Upper lobe of left lung (tissue), 6 donors: ENCODE measurements at places on chromosomes 5 and 9.

- H3K36me3 ChIP-seq = no peaks in the 10 kb centered on the region
- DNase-seq = no peak
- no peak overlapping the region for H3K27ac ChIP-seq
- H3K27me3 ChIP-seq = no peaks in the 10 kb centered on the region
Observed at GRCh38 chr5:78972654-78973428, 12.3 kb downstream of the ARSB start.

DNA sequence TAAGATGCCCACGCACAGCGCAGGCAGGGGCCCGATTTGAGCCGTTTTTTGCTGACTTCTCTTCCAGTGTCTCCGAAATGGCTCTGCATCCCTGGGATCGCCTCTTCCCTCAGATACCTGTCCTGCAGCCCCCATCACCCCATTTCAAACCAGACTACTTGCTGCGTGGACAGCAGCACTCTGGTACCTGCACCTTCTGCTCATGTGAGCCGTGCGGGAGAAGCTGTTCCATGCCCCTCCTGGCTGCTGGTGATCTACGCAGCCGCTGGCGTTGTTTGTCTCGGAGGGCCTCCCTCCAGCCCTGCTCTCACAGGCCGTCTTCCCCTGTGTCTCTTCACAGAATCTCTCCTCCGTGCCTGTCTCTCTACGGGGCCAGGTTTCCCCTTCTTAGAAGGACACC is 13.4 kb downstream of the CEP72 start:
- no peaks in the 10 kb centered on the region for H3K27me3 ChIP-seq
- no peaks in the 10 kb centered on the region for H3K4me1 ChIP-seq
- H3K27ac ChIP-seq = no peak overlapping the region
- peaks cover 47% of the 10 kb centered on the region for H3K36me3 ChIP-seq
- no peak overlapping the region for H3K4me3 ChIP-seq
- DNase-seq = peak; percentile 36

DNA sequence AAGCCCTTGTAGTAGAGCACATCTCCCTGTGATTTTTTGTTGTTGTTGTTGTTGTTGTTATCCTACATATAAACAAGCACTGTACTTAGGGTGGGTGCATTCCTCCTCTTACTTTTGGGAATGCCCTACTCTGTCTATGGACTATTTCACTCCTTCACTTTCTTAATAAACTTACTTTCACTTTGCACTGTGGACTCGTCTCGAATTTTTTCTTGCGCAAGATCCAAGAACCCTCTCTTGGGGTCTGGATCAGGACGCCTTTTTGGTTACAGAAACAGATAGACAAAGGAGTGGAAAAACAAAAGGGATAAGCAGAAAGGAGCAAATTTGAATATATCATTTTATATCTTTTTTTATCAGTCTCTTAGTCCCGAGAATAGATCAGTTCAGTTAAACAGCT is 14.4 kb upstream of the PAIP1 start:
- DNase-seq = no peak
- H3K27me3 ChIP-seq = no peaks in the 10 kb centered on the region
- no peak overlapping the region for H3K27ac ChIP-seq
- H3K36me3 ChIP-seq = no peaks in the 10 kb centered on the region
- H3K4me3 ChIP-seq = peak overlapping the region; percentile 8
- H3K4me1 ChIP-seq = peaks cover 9% of the 10 kb centered on the region

- H3K27me3 ChIP-seq = no peaks in the 10 kb centered on the region
- H3K36me3 ChIP-seq = no peaks in the 10 kb centered on the region
- DNase-seq = no peak
Observed at GRCh38 chr5:130243641-130244040, 339.4 kb downstream of the CHSY3 start.

DNA sequence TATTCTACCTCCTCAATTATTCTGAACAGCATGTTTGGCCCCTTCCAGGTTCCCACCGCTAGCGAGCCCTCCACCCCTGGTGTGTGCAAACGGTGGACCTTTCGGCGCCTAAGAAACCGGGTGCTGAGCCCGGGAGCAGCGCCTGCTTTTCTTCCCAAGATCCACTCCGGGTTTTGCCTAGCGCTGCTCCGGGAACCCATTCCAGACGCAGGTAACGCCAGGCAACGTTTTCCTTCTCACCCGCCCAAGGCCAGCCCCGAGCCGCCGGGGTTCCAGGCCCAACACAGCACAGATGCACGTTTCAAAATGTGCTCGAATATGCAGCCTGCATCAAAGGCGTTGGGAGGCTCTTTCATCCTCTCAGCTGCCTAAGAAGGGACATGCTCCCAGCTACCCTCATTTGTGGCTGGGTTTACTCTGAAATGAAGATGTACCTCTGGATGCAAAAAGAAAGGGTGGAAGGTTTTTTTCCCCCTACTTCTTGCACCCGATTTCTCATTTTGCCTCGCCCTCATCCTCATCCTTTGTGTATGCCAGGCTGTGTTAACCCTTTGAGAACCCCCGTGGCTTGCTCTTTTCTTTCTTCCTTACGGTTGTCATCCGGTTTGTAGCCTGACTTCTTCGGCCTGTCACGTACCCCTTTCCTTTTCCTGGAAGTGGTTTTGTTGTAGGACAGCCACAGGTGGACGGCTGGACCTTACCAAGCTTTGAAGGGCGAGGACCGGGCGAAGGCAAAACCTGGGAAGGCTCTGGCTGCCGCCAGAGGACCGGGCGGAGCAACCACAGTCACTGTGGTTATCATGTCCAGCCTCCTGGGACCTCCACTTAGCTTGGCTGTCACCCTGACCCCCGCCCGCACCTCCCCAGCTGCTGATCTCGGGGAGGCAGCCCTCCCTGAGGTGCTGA is 226.9 kb downstream of the SMARCA2 start:
- H3K4me1 ChIP-seq = peaks cover 3% of the 10 kb centered on the region
- H3K36me3 ChIP-seq = no peaks in the 10 kb centered on the region
- peak overlapping the region; percentile 60 for H3K27ac ChIP-seq
- peak overlapping the region; percentile 41 for H3K4me3 ChIP-seq

GRCh38 chr5:161975350-161975749 is 92.2 kb upstream of the GABRG2 start:
- no peaks in the 10 kb centered on the region for H3K36me3 ChIP-seq
- H3K4me1 ChIP-seq = no peaks in the 10 kb centered on the region

GRCh38 chr5:72746736-72747135 is 69.7 kb upstream of the TNPO1 start:
- no peaks in the 10 kb centered on the region for H3K27me3 ChIP-seq
- H3K27ac ChIP-seq = no peak overlapping the region
- no peak for DNase-seq
- no peak overlapping the region for H3K4me3 ChIP-seq
- no peaks in the 10 kb centered on the region for H3K4me1 ChIP-seq

- no peaks in the 10 kb centered on the region for H3K4me1 ChIP-seq
- no peak overlapping the region for H3K4me3 ChIP-seq
- DNase-seq = no peak
- no peak overlapping the region for H3K27ac ChIP-seq
Observed at GRCh38 chr5:55591686-55592085, 56.9 kb upstream of the PLPP1 start.

- no peaks in the 10 kb centered on the region for H3K4me1 ChIP-seq
- no peak overlapping the region for H3K27ac ChIP-seq
- no peaks in the 10 kb centered on the region for H3K27me3 ChIP-seq
- DNase-seq = no peak
- H3K4me3 ChIP-seq = no peak overlapping the region
Observed at GRCh38 chr5:78424665-78425064, 64.2 kb downstream of the SCAMP1 start.

DNA sequence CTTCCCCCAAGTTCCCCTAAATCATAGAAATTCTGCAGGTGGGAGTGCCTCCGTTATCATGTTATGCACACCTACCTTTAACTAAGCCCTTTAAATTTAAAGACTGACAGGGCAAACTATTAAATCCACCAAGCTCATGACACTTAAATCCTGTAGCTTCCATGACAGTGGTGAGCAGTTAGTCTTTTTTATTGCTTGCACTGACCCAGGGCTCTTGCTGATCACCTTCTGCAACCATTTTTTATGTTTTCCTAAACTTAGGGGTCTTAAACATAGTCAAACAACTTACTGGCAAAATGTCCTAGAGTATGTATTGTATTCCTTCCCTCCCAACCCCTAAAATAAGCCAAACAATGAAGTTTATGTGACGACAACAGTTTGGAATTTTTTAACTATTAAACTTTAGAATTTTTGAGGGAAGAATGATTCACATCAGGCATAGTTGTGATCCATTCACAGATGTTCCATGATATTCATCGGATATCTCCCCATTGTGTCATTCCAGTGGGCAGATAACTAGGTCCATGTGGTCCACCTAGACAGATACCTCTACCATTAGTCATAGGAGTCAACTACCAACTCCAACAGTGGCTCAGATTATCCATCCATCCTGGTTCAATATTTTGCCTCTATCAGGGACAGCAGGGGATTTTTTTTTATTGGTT is 283.1 kb downstream of the ADAMTS6 start:
- H3K4me1 ChIP-seq = no peaks in the 10 kb centered on the region
- DNase-seq = no peak
- no peak overlapping the region for H3K4me3 ChIP-seq
- H3K27me3 ChIP-seq = no peaks in the 10 kb centered on the region
- no peak overlapping the region for H3K27ac ChIP-seq

DNA sequence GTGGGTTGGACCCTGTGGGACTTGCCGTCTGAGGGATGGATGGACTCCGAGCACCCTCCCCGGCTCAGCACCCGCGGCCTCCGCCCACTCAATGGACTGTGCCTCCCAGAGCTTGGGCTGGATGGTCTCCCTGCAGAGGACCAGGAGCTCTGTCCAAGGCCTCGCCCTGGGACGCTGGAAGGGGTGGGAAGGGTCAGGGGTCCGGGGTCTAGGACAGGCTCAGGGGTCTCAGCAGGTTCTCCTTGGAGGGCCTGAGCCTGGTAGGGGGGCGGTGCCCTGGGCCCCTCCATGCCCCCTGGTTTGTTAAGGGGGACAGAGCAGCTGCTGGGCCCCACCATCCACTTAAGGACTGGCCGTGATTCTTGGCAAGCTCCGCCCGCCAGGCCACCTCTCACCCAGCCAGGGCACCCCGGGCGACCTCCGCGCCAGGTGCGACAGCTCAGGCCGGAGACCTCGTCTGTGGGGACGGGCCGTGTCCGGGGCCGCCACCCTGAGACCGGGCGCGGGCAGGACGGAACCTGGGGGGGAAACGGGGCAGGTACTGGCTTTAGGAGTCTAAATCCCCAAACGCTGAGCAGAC is 29.2 kb downstream of the EXOC3 start:
- H3K27ac ChIP-seq = peak overlapping the region; percentile 73
- peak overlapping the region; percentile 99 for H3K4me3 ChIP-seq
- no peak for DNase-seq
- H3K4me1 ChIP-seq = peaks cover 20% of the 10 kb centered on the region
- peaks cover 19% of the 10 kb centered on the region for H3K27me3 ChIP-seq

DNA sequence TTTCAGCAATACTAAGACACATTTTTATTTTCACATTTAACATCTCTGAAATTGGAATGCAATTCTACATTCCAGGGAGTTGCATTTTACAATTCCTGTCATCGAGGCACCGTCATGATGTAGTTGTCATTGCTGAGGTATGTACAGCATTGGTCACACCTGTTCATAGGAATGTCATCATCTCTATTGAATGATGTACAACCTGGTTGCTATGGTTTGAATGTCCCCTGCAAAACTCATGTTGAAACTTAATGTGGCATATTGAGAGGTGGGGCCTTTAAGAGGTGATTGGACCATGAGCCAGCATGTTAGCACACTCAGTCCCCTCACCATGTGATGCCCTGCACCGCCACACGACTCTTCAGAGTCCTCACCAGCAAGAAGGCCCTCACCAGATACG is 103.1 kb downstream of the CEMIP2 start:
- H3K36me3 ChIP-seq = no peaks in the 10 kb centered on the region
- DNase-seq = no peak
- H3K4me3 ChIP-seq = no peak overlapping the region
- H3K27ac ChIP-seq = no peak overlapping the region

- peaks cover 7% of the 10 kb centered on the region for H3K27me3 ChIP-seq
- H3K36me3 ChIP-seq = no peaks in the 10 kb centered on the region
- no peak overlapping the region for H3K27ac ChIP-seq
Observed at GRCh38 chr5:144203750-144204596, 33.3 kb downstream of the KCTD16 start.

DNA sequence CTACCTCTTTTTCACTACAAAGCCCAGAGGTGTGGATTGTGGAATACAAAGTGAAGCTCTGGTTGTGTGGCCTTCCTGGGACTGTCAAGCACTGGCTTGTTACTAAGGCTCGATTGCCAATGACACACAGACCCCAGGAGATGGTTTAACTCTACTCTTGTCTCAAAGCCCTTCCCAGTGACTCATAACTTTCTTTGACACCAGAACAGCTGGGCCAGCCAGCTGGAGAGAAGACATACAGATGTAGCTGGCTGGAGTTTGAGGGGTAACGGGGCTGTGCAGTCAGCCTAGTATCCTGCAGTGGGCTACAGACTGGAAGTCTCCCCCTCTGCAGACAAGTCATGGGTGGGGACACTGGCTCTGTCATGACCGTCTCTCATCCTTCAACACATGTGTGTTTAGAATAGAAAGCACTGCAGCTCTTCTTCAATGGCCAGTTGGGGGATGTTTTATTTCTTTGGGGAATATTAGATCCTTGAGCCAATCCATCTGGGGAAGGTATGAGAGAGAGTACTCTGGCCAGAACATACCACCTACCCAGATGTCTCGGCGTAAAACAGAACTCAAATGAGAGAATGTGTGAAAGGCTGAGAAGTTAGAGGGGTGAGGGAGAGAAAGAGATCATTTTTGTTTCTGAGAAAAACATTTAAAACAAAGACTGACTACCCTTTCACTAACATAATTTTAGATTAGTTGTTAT is 53.3 kb downstream of the SEMA6A start:
- no peak overlapping the region for H3K27ac ChIP-seq
- no peak overlapping the region for H3K4me3 ChIP-seq
- H3K4me1 ChIP-seq = peaks cover 8% of the 10 kb centered on the region
- DNase-seq = no peak

DNA sequence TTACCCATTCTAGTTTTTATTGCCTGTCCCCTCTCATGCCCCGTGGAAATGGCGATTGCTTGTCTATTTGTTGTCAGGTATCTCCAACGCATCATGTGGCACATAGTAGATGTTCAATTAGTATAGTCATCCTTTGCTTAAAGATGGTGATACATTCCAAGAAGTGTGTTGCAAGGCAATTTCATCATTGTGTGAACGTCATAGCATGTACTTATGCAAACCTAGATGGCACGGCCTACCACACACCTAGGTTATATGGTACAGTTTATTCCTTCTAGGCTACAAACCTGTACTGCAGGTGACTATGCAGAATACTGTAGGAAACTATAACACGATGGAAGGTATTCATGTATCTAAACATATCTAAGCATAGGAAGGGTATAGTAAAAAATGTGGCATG is 163.9 kb upstream of the DAPK1 start:
- no peaks in the 10 kb centered on the region for H3K36me3 ChIP-seq
- no peak for DNase-seq
- no peak overlapping the region for H3K4me3 ChIP-seq

DNA sequence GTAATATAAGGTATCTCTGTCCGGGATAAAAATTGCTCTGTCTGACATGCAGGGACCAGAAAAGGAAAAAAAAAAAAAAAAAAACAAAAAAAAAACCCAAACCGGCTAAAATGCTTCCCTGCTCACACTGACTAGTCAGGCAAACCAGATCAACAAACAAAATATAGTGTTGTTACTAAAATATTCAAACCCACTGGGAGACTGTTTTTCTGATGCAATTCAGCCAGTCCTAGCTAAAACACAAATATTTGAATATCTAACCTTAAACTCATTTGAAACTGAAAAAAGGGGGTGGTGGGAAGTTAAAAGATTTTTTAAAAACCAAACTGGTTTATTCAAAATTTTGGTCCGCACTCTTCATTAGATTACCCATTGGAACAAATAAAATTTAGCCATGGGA is 61.0 kb downstream of the APBA1 start:
- DNase-seq = no peak
- H3K36me3 ChIP-seq = no peaks in the 10 kb centered on the region
- no peaks in the 10 kb centered on the region for H3K4me1 ChIP-seq
- no peaks in the 10 kb centered on the region for H3K27me3 ChIP-seq
